ENCODE measurements at places on chromosomes 1 and 21. TPM values are rescaled to one million over a fixed set of nuclear protein-coding genes. Genes with fewer than 3 reads are reported as not detected.

ERICH3 gene
- total RNA-seq = not detected

DNA sequence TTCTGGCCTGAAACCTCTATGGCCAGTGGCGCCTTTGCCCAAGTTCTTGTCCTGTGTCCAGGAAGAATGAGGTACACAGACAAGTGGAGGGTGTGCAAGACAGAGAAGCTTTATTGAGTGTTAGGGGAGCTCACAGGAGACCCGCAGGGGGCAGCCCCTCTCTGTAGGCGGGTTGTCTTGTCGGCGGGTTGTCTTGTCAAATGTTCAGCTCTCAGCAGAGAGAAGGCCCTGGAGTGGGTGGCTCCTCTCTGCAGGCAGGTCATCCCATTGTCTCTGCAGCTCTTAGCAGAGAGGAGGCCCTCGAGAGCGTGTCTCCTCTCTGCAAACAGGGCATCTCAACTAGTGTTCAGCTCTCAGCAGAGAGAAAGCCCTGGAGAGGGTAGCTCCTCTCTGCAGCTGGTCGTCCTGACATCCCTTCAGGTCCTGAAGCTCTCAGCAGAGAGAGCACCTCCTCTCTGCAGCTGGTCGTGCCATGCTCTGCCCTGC lies 11.0 kb downstream of the COL6A2 start:
- no peak for DNase-seq

DNA sequence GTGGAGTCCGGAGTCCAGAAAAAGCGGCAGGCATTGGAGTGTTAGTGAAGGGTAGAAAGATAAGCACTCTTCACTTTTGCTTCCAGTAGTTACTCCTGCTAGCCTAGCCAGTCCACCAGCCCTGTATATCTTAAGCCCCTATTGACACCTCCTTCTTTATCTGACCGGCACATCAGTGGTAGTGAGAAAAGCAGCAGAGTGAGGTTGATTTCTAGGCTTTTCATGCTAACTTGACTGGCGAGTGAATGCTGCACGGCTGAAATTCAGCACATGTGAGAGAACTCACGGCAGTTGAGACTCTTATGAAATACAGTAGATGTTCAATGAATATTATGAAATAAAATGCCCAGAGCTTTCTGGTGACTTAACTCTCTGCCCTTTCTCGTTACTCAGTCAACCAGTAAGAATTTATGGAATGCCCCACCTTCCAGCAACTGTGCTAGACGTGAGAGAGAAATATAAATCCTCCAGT lies 128.2 kb downstream of the CACHD1 start:
- no peak for DNase-seq

SDHC gene
- 17.8 TPM for total RNA-seq

BLZF1 gene
- total RNA-seq = 19.8 TPM

DNA sequence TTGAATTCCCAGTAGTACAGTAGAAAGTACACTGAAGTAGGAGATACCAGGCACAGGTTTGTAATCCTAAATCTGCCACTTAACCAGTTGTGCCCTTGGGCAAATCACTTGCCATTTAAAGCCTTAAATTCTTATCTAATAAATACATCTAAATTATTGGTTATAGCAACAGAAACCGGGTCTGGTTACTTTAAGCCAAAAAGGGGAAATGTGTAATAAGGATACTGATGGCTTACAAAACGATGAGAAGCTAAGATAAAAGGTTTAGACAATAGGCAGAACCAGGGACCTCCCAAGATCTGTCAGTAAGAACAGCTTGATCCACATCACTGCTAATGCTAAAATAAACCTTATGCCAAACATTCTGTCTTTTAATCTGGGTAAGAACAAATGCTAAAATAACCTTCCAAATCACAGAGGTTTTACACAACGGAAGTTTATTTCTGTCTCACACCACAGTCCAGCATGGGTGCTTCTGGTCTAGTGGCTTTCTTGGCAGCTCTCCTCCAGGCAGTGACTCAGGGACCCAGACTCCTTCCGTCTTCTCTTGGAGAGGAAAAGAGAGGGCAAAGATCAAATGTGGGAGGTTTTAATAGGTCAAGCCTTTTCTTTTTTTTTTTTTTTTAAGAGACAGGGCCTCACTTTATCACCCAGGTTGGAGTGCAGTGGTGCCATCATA lies 16.5 kb upstream of the ZMYM1 start:
- DNase-seq = peak; percentile 55

SLC1A7 gene
- 0.21 TPM for total RNA-seq

GCSAML gene
- not detected for total RNA-seq

ARPC5 gene
- 74.5 TPM for total RNA-seq

DNA sequence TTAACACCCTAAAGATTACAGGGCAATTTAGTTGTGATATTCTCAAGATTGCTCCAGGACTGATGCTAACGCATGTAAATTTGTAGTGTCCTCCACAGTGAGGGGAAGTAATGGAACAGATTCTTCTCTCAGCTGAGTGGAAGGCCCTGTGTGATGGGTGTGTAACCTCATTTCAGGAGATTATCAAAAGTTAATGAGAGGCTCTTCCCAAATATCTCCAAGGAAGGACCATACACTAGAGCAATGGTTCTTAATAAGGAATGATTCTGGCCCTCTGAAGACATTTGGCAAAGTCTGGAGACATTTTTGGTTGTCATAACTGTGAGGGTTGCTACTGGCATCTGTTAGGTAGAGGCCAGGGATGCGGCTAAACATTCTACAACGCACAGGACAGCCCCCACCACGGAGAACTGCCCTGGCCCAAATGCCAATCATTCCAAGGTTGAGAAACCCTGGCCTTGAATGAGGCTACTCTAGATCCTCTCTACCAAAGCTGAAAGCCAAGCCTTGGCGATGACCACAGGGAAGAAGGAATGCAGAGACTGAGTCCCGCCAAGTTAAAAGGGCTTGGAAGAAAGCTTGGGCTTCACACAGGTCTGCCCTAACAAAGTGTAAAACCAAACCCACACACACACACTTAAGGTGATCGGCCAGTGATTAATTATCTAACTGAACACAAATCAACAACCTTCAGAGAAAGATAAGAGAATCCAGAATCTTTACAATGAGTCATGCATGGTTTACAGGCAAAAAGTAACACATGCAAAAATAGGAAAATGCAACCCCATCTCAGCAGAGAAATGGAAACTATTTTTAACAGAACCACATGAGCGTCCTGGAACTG lies 135.8 kb downstream of the SYF2 start:
- DNase-seq = peak; percentile 13

- DNase-seq = no peak
These were observed 20.5 kb downstream of the RRP15 start for GRCh38 chr1:218305472-218306064.

GRCh38 chr1:186577216-186577615 lies 103.0 kb downstream of the PTGS2 start:
- no peak for DNase-seq

DNA sequence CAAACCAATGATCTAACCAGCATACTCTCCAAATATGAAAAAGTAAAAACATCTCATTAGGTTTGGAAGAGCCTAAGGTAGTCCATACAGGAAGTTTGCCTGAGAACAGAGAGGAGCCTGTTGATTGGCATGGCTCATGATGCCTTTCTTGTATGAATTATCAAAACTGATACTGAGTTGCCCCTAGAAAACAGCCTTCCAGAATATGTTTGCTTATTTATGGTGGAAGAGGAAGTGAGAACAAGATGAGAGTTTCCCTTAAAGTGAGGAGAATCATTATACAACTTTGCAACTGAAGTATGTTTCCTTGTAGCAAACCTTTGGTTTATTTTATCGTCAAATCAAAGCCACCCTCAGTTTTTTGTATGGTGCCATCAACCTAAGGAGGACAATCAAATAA lies 23.8 kb upstream of the KIAA1614 start:
- DNase-seq = no peak

- peak; percentile 94 for DNase-seq
These were observed 26.2 kb upstream of the EPHA2 start for GRCh38 chr1:16181887-16182719.

DENND2C gene
- total RNA-seq = 11.3 TPM

OR2M4 gene
- total RNA-seq = not detected

GRCh38 chr1:211469113-211469512 lies 22.8 kb downstream of the RD3 start:
- DNase-seq = no peak

DNA sequence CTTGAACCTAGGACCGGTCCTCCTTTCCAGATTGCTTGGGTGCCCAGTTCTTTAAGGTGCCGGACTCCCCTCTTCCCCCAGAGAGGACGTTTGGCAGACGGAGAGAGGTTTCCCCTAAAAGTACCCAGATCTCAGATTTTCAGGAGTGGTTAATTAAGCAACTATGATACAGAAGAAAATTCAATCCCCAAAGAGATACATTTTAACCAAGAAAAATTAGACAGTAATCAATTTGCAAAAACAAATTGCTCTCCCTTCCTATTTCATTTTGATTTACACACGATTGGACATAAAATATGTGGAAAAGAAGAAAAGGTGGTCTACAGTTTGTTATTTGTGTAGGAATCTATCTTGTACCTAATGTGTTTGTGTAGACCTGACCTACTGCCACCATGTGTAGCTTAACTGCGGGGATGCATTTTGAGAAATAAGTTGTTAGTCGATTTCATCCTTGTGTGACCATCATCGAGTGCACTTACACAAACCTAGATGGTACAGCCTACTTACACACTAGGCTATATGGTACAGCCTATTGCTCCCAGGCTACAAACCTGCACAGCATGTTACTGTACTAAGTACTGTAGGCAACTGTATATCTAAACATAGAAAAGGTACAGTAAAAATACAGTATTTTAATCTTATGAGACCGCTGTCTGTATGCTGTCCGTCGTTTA lies 755 bp downstream of the RPAP2 start:
- DNase-seq = peak; percentile 3

Measured in myocyte (in vitro differentiated cells).